GM04503 (cell line): ENCODE measurements at places on chromosomes 2 and 18.

DNA sequence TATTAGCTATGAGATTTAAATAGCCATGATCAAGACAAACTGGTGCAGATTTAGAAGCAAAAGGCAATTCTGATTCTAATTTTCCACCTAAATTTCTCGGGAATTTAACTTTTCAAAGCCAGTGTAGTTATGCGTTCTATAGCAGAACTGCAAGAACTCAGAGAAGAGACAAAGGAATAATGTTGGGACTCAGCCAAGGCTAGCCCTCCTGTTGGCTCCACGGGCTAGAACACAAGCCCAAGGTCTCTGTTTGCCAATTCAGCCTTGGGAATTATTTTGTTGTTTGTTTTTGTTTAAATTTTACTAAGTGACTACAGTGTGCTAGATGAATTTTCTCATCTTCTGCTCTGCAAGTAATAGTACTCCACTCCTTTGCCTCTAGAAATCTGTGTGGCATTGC, 121.2 kb downstream of the CACNB4 start:
- DNase-seq: no peak

DNA sequence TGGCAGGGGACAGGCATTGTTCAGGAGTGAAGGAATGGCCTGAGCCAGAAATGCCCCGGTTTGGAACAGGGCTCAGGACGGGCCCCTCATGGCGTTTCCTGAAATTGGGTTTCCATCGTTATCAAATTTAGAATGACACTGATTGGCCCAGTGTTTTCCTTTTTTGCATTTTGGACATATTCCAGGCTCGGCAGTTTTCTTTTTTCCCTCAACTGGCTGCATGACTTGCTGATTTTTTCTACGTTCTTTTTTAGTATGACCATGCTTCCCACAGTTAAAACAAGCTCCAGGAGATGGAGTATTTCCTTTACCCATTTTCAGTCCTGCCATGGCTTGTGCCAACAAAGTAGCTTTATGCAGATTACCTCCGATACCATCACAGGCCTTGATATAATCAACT, 20.4 kb upstream of the LYG2 start:
- no peak for DNase-seq

- DNase-seq: peak; percentile 93
Observed at GRCh38 chr2:214069254-214069653, 341.6 kb upstream of the VWC2L start.

GRCh38 chr2:219642069-219642454, 14.6 kb downstream of the SLC4A3 start:
- DNase-seq: no peak

GRCh38 chr2:79368116-79368630, 144.7 kb upstream of the CTNNA2 start:
- DNase-seq: no peak

GRCh38 chr2:173963323-173963816, 1.8 kb downstream of the SP3 start:
- no peak for DNase-seq

DNA sequence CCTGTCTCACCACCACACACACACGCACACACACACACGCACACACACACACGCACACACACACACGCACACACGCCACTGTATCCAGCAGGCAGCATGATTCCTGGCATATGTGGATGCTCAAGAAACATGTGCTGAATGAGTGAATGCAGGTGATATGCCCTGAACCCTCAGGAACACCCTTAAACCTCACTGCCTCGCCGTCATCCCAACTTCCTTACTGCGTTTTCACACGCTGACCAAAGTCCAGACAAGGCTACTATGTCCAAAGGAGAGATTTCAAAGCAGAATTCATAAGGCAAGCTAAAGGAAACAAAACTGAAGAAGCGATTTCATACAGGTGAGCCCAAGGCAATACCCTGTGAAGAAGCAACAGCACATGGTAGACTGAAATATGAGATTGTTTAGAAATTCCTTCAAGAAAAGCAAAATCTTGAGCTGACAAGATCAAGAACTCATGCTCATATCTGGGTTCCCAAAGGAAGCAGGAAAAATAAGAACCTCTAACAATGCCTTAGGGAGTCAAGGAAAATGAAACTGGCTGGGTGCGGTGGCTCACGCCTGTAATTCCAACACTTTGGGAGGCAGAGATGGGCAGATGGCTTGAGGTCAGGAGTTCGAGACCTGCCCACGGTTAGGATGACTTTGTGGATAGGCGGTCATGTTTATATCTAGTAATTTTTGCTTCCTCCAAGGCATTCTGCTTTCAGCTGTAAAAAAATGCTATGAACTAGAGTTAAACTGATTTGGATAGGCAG, 69.1 kb downstream of the TNFRSF11A start:
- no peak for DNase-seq

DNA sequence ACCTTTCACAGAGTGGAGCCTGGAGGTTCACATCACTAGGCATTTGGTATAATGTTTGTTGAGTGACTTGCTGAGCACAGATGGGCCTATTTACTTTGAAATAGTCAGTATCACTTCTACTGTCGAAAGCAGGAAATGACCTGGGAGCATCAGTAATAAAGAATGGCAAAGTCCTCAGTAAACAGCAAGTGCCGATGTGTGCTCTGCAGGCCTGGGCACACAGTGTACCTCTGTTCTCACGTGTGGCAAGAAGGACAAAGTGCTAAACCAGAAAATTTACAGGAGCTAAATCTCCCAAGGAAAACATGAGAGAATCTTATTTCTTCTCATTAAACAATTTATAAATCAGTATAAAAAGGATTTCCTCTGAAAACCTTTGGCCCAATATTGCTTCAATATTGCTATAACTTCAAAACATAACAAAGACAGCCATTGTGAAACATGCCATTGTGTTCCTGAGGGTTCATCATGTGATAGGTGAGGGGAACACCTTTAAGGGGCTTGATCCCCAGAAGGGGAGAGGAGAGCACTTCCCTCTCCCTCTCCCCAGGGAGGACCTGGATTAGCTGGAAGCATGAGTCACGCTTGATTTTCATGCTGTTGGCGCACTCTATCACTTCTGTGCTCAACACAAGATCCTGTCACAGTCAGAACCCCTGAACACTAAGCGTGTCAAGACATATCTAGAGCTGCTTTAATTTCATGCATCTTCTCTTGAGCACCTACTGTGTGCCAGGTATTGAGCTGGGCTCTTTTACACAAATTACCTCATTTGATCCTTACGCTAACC, 131.5 kb upstream of the SMAD2 start:
- no peak for DNase-seq

- DNase-seq: no peak
Observed at GRCh38 chr2:14614017-14614416, 18.5 kb upstream of the LRATD1 start.

GRCh38 chr18:24465486-24465885, 5.0 kb downstream of the HRH4 start:
- DNase-seq: no peak

GRCh38 chr2:178088774-178089270, 16.2 kb upstream of the PDE11A start:
- DNase-seq: no peak

GRCh38 chr2:203579730-203580129, 44.6 kb upstream of the RAPH1 start:
- no peak for DNase-seq

DNA sequence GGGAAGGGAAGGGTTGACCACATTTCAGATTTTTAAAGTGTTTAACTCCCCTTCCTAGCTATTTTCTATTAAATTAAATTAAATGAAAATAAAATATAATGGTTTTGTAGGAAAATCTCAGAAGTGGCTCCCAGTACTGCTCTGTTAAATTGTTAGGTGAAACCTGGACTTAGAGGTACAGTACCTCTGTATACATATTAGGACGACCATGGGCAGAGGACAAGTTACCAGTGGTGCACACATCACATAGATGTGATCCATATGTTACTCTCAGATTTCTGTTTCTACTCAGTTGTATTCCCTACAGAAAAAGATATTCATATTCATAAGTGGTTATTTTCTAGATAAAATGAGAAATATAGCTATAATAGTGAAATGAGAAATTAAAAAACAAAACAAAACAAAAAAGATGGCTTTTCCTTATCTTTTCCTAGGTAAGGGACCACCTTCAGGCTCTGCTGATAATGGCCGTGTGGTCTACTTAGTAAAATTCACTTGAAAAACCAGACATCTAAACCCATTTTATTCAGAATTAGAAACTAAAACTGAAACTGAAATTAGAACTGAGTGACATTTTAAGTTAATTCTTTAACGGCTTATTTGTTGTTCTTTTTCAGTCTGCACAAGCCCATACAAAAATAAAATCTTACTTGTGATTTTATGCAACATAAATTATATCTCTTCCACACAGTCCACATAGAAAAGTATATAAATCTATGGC, 832.5 kb upstream of the CHAC2 start:
- no peak for DNase-seq
